Stimulated activated CD4-positive, alpha-beta T cell treated with anti-CD3 and anti-CD28 coated beads, Interleukin-4, amount 100 ng/mL, for 24 hours (primary cell): ENCODE measurements at places on chromosomes 13 and 19.

DNA sequence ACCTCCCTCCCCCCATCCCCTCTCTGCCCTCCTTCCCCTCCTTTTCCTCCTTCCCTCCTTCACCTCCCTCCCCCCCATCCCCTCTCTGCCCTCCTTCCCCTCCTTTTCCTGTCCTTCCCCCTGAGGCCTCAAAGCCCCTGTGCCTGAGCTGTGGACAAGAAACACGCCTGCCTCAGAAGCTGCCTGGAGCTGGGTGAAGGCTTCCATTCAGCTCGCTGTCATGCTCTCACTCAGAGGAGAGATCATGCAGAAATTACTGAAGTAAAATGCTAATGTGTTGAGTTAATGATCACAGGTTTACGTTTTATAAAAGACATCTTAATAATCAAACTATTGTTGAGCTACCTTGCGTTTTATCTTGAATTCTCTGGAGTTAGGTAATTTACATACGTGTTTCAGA lies 114.5 kb downstream of the ATP11A start:
- no peak for DNase-seq

DNA sequence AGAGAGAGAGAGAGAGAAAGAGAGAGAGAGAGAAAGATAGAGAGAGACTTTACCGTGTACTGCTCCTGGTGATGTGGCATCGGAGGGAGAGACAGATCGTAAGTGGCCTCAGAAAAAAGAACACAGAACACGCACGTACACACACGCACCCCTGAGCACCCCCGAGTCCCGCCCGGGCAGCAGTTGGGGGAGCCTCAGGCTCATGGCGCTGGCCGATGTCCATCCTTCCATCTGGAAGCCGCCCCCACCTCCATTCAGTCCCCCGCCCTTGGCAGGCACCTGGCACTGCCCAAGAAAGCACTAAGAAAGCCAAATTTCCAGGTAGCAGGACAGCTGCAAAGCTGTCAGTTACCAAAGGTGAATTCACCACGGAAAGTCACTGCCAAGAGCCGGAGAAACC lies 116.9 kb downstream of the IER2 start:
- DNase-seq = no peak

DNA sequence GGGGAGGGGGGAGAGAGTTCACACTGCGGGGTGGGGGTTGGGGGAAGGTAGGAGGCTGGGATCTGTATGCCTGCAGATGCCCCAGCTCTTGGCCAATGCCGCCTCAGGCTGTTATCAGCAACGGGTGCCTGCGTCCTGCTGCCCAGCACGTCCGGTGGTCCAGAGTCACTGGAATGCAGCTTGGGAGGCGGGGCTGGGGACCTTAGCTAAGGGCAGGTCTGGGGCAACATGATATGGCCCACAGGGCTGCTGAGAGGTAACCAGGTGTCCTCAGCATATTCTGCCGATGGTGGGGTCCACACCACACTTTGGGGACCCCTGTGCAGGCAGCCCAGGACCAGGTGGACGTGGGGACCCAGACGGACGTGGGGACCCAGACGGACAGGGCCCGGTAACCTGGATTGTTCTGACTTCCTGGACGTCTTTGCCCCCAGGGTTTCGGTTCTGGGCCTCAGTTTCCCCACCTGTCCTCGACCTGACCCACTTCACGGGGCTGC lies 668 bp upstream of the ARHGAP45 start:
- DNase-seq = no peak

DNA sequence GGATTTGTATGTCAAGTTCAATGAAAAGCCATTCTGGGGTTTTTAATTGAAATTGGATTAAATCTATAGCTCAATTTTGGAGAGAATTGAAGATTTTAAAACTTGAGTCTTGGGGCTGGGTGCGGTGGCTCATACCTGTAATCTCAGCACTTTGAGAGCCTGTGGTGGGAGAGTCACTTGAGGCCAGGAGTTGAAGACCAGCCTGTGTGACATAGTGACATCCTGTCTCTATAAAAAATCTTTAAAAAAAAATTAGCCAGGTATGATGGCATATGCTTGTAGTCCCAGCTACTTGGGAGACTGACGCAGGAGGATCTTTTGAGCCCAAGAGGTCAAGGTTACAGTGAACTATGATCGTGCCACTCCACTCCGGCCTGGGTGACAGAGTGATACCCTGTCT lies 41.2 kb downstream of the VAV1 start:
- DNase-seq = no peak

- no peak for DNase-seq
Measured at GRCh38 chr19:33595783-33596182, 26.0 kb upstream of the CHST8 start.
